NCI-H446 (cell line): ENCODE measurements at places on chromosomes 11 and 22.

DNA sequence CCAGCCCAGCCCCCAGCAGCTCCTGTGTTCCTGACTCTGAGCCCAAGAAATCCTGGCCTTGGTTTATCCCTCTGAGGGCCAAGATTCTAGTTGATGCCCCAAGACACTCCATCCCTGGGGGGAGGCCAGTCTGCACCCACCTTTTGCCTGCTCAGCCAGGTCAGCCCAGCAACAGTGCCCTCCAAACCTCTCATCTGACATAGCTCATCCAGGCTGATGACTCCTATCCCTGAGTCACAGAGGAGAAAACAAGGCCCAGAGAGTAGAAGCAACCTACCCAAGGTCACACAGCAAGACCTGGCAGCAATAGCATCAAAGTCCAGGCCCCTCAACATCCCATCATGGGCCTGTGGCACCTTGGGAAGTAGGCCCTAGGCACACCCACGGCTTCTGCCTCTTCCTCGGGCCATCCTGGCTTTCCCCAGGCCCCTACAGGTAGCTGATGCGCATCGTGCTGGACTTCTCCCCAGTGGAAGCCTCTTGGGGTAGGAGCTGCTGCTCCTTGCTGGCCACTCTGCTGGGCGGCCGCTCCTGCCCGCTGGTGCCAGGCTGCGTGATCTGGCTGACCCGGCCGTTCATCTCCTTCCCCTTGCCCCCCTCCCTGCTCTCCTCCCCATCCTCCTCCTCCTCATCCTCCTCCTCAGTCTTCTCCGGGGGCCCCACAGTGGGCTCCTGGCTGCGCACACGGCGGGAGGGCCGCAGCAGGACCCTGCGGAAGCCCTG is 6.0 kb downstream of the SSTR3 start:
- DNase-seq, result no peak

GRCh38 chr22:19766240-19766510 is 5.6 kb downstream of the TBX1 start:
- no peak for DNase-seq

- DNase-seq, result no peak
These were observed 107.4 kb downstream of the SERGEF start for GRCh38 chr11:17905477-17905876.

- DNase-seq, result peak; percentile 21
These were observed 6.7 kb upstream of the VSIG10L2 start for GRCh38 chr11:125939081-125939521.

GRCh38 chr11:106540001-106540400 is 462.5 kb downstream of the AASDHPPT start:
- DNase-seq, result no peak

DNA sequence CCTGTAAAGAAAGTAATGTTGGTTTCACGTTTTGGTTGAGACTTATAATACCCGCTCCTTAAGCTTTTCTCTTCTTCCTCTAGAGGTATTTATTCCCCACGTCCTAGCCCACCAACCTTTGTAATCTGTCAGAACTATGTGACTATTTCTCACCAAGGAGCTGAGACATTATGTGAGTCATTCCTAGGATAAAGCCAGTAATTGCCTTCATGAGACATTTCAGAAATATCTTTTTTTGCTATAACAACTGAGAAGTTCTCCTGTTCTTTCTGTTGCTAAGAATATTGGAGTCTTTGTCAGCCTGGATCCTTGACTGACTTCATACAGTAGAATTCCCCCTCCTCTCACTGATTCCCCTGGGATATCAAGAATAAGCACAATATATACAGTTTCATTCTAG is 1497.0 kb upstream of the TENM4 start:
- DNase-seq, result no peak

DNA sequence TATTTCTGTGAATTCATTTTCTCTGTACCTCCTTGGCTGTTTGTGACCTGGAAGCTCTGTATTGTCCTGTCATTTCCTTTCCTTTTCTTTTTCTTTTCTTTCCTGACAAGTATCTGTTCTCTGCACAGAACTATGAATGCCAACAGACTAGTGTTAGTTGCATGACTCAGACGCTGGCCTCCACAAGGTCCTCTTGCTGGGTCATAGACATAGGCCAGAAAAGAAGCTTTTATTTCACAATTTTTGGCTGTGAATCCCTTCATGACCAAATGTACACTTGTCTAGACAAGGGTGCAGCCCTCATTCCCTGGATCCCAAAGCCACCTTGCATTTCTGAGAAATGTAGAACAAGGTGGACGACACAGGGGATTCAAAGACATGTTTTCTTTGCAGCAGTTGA is 104.1 kb upstream of the MTNR1B start:
- DNase-seq, result no peak

GRCh38 chr11:72812967-72813739 is 1.1 kb upstream of the ATG16L2 start:
- peak; percentile 72 for DNase-seq

DNA sequence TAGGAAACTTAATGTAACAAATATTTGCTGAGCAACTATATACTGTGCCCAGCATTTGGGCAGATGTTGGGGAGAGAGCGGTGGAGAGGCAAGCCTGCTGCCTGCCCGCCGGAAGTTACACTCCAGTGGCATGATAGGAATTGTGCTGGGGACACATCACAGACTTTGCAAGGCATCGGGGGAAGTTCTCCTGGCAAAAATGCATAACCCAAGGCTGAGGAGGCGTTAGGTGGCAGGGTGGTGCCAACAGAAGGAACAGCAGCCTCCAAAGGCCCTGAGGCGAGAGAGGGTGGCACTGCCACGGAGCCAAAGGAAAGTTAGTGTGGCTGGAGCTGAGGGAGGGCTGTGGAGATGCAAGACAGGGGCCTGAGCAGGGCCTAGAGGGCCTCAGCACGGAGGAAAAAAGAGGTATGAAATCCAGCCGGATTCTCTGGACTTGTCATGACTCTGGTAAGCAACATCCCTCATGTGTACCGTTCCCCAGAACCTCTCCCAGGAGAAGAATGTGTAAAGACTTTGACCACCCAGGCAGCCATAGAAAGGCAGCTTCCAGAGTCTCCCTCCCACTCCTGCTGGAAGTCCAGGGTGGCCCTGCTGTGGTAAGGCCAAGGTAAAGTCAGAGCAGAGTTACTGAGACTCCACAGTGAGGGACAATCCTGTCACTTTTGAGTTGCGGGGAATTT is 76.1 kb upstream of the RAB1B start:
- DNase-seq, result no peak

- DNase-seq, result peak; percentile 50
These were observed 422 bp downstream of the GLB1L2 start for GRCh38 chr11:134332189-134332631.

GRCh38 chr11:47448566-47449427 is at the start of gene RAPSN:
RAPSN (minus strand) TSS chr11:47449136; CDS start chr11:47448964, 172 bp downstream.
- DNase-seq, result no peak

- DNase-seq, result no peak
These were observed 30.6 kb upstream of the IGLL5 start for GRCh38 chr22:22856885-22857606.

DNA sequence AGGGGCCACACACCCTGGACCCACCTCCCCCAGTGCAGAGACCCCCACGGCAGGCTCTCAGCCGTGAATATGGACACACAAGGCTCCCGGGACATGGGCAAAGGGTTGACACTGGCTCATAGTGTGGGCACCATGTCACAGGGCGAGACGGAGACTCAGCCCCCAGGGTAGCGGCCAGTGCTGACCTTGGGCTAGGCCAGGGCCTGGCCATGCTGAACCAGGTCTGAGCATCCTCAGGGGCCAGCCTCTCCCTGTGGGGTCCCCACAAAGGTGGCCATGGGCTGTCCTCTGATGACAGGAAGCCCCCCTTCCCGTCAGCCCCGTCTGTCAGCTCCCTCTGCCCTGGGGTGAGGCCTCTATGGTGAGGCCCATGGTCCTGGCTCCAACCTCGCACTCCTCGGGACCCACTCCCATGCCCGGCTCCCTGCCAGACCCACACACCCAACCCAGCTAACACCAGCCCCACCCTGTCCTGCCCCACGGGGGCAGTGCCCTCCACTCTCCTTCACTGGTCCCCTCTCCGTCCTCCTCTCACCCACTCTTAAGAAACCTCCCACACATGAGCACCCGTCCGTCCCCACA is 19.0 kb upstream of the PRODH start:
- no peak for DNase-seq

GRCh38 chr11:109085708-109086373 is 336.1 kb upstream of the C11orf87 start:
- peak; percentile 95 for DNase-seq

DNA sequence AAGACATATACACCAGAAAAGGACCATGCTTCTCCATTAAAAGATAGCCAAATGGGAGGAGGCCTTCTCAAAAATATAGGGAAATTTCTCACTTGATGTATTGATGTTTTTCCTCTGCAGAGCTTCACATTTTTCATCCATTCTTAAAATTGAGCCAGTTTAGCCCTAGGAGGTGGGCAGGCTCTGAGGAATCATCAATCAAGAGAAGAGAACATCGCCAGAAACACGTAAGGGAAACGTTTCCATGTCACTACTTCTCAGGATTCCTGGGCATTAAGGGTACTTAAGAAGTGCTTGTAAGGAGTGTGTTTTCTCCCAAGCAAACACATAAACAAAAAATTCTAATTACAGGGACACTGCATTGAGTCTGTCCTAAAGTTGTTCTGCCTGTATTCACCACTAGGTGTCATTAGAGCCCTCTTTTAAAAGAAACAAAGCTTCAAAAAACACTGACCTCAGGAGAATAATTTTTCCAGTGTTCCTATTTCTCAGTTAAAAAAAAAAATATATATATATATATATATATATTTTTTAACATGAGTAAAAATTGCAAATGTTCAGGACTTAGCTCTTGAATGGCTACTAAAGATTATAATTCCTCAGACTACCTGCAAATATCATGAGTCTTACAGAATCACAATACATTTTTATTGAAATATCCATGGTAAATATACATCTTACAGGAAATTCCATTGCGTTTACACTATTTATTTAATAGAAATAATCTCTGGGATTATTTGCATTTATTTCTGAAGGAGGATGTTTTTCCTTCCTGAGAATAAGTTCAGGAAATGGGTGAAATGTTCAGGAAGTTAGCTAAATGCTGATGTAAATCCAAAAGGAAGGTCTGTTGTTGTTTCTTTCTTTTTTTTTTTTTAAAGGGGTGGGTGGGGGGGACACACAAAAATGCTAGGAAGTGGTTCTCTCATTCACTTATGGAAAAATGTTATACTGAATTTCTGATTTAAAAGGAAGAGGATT is 16.0 kb downstream of the FZD4 start:
- peak; percentile 65 for DNase-seq

GRCh38 chr11:74322667-74323066 is 11.2 kb upstream of the P4HA3 start:
- no peak for DNase-seq

DNA sequence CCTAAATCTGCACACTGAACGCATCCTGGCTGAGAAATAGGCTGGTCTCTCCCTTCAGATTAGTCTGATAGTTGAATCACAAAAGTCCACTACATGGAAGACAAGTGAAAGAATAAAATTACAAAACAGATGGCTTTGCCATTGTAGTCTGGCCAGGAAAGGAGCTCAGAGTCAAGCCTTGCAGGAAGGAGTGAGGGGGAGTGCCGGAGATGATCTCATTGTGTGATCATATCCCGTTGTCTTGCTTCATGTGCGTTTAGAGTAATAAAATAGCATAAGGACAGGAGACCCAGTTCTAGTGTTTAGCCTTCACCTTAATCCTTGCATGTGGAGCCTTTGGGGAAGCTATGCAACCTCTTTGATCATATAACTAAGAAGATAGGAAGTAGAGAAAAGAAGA is 666.7 kb upstream of the RAG2 start:
- DNase-seq, result no peak

DNA sequence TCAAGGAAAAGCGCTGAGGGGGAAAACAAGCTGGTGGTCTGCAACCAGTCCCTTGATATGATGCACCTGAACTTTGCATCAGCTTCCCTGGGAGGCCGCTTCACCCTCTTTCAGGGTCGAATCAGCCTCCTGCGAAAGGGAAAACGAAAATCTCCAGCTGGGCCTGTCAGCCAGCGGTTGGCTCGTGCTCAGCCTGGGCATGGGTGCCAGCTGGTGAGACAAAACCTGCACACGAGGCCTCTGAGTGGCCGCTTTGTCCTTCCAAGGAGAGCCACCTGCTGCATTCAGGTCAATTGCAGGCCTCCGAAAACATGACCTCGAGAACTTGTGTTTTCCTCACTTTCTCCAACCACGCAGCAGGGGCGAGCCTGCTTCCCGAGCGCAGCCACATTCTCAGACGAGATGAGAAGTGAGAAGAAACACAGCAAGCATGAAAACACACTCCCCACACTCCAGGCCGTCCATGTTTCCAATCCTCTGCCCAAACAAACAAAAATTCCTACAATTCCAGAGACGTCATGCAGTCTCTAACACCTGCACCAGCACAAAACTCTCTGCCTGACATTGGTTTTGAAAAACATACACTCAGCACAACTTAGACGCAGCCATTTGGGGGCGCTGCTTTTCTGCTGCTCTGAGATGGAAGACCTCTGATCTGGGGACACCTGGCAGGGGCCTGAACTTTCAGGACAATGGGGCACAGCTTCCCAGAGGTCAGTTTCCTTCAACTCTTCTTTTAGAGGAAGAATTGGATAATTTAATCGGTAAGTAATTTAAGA is 77.1 kb downstream of the DHCR7 start:
- DNase-seq, result no peak

GRCh38 chr22:35538801-35539321 is 1.8 kb upstream of the RASD2 start:
- peak; percentile 31 for DNase-seq

- DNase-seq, result peak; percentile 36
These were observed 107.8 kb downstream of the PTPRJ start for GRCh38 chr11:48087974-48088681.

DNA sequence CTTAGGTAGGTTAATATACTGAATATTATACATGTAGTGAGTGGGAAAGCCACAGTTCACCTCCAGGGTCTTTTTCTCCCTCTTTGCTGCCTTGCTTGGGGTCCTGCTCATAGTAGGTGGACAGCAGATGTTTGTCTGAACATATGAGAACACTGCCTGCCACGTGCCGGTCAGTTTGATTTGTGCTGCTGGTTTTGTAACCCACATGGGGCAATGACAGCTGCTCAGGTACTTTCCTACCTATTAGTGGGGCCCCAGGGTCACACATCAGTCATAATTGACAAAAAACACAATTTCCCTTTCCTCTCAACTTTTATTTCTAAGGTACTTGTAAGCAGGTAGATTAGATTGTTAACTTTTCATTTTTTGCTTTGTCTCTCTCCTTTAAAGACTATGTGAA is 43.8 kb downstream of the BMAL1 start:
- DNase-seq, result no peak

- peak; percentile 77 for DNase-seq
These were observed at the start of gene STK33 for GRCh38 chr11:8593935-8594909. STK33 (minus strand) TSS chr11:8594228; CDS start chr11:8474905, 119,323 bp downstream.

DNA sequence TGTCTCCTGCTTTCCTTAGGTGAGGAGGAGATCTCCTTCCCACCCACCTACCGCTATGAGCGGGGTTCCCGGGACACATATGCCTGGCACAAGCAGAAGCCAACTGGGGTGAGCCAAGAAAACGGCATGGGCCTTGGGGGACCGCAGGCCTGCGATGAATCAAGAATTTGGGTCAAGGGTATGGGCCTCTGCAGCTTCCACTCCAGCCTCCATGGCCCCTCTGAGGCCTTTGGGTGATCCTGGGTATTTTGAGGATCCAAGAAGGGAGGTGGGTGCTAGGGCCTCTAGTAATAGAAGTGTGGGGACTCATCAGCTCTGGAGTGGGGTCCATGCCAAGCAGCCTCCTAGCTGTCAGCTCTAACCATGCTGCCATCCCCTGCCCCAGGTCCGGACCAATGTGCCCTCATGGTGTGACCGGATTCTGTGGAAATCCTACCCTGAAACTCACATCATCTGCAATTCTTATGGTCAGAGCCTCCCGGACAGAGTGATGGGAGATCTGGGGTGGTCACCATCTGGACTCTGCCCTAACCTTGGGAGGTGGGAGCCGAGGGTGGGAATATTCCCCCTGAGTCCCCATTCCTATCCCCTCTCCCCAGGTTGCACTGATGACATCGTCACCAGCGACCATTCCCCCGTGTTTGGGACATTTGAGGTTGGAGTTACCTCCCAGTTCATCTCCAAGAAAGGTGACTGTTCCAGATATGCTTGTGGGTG is 8.6 kb downstream of the INPPL1 start:
- no peak for DNase-seq
